ENCODE measurements at places on chromosomes 1 and 21.

DNA sequence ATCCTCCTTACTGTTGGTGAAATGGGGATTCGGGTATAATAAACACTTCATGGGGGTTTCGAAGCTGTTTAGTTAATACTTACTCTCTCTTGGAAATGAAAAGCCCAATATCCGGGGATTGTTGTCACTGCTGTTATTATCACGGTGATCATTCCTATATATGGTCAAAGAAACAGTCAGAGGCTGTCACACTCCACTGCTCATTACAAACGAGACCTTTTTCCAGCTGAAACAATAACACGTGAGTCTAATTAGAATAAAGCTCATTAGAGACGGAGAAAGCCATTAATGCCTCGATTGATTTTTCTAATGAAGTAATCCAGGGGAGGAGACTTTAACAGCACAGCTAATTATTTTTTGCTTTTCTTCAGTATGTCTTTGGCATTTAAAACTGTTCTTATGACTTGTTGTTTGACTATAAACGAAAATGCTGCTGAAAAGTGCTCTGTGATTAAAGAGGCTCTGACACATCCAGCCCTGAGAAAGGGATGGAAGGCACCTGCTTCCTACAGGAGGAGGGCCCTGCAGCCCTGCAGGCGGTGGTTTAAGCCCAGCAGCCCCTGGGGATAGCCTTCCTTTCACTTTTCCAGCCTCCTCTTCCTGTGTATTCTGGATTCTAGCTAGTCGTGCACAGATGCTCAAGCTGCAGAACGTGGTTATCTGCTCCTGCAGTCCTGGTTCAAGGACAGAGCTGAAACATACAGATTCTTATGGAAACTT is 143.6 kb downstream of the EDEM3 start:
- no peak overlapping the region for H3K4me3 ChIP-seq
- no peak for DNase-seq
- H3K27me3 ChIP-seq = no peaks in the 10 kb centered on the region

DNA sequence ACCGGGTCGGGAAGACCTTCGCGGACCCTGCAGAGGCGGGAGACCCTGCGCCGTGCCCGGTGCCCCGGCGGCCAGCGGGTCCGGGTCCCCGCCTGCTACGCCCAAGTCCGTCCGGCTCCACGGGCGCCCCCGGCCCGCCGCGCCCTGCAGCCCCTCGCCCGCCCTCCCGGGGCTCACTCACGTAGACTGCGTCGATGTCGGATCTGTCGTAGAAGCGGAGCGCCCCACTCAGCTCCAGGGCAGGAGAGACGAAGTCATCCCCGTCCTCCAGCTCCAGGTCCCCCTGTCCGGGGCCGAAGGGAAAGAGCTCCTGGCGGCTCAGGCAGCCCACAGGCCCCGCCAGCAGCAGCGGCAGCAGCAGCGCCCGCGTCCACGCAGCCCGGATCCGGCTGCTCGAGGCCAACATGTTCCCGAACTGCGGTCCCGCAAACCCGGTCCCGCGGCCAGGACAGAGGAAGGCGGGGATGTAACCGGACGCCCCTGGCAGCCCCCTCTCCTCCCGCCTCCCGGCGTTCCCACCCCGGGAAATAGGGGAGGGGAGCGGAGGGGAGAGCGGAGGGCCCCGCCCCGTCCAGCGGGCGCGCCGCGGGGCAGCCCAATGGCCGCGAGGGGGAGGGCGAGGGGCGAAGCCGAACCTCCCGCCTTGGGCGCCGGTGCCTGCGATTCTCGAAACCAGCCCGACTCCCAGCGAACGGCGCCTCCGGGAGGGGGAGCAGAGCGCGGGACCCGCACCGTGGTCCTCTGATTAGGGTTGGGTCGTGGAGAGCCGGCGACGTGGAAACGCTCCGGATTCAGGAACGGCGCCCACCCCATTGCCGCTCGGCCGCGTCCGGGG is at the start of gene NID1:
TSS of gene NID1 (minus strand) at position 417 of the 835 bp plus-strand sequence. CDS start at position 406, 11 bp downstream.
- H3K36me3 ChIP-seq = peaks cover 16% of the 10 kb centered on the region
- H3K4me3 ChIP-seq = peak within 1 kb of the TSS; percentile 83
- peaks cover 22% of the 10 kb centered on the region for H3K27me3 ChIP-seq

- H3K27me3 ChIP-seq = peaks cover 95% of the 10 kb centered on the region
- H3K4me3 ChIP-seq = no peak overlapping the region
- H3K4me1 ChIP-seq = peaks cover 9% of the 10 kb centered on the region
- H3K36me3 ChIP-seq = no peaks in the 10 kb centered on the region
- DNase-seq = no peak
- H3K27ac ChIP-seq = no peak overlapping the region
Observed at GRCh38 chr1:109468903-109469302, 2.6 kb downstream of the SYPL2 start.

DNA sequence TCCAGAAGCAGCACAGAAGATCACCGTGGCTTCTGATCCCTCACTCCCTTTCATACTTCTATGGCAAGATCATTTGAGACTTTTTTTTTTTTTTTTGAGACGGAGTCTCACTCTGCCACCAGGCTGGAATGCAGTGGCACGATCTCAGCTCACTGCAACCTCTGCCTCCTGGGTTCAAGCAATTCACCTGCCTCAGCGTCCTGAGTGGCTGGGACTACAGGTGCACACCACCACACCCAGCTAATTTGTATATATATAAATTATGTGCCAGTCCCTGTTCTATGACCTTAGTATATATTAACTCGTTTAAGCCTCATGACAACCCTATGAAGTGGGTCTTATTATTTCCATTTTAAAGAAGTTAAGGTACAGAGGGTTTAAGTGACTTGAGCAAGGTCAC is 298.5 kb downstream of the VAV3 start:
- no peaks in the 10 kb centered on the region for H3K27me3 ChIP-seq
- H3K27ac ChIP-seq = no peak overlapping the region
- no peak for DNase-seq
- H3K4me3 ChIP-seq = no peak overlapping the region

DNA sequence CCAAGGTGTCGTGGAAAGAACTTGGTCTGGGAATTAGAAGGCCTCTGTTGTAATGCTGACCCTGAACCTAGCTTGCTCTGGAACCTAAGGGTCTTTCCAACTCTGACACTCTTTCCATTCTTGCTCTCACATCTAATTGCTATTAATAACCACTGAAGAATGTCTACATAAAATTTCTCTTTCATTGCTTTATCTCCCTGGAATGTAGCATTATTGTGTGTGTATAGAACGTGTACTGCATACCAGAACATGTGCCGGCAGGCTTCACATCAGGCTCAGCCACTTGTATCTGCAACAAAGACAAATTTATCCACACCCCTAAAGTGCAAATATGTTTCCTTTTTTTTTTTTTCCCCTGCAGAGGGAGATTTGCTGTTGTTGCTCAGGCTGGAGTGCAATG is 13.9 kb upstream of the LAX1 start:
- peaks cover 9% of the 10 kb centered on the region for H3K27me3 ChIP-seq
- H3K36me3 ChIP-seq = peaks cover 9% of the 10 kb centered on the region
- DNase-seq = no peak
- H3K4me3 ChIP-seq = no peak overlapping the region

- peak overlapping the region; percentile 47 for H3K27ac ChIP-seq
- H3K4me1 ChIP-seq = no peaks in the 10 kb centered on the region
- no peaks in the 10 kb centered on the region for H3K27me3 ChIP-seq
- no peak for DNase-seq
- peaks cover 89% of the 10 kb centered on the region for H3K36me3 ChIP-seq
Observed at GRCh38 chr1:19903621-19904020, 19.8 kb downstream of the PLA2G2E start.

- H3K27me3 ChIP-seq = peaks cover 40% of the 10 kb centered on the region
- H3K4me3 ChIP-seq = no peak overlapping the region
- H3K27ac ChIP-seq = no peak overlapping the region
- no peak for DNase-seq
Observed at GRCh38 chr1:201517631-201518030, 10.7 kb upstream of the CSRP1 start.

DNA sequence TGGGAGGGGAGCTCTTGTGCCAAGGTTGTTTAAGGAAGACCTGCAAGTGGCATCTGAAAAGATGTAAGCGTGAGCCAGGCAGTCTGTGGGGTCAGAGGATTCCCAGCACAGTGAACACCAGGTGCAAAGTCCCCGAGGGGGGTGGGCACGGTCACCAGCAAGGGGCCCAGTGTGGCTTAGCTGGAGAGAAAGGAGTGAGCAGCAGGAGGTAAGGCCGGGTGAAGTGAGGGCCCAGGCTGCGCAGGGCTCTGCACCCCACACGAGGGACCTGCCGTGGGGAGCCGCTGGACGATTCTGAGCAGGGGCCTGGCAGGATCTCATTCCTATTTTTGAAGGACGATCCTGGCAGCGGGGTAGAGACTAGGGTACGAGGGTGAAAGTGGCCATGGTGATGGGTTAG is 4.1 kb downstream of the DDOST start:
- H3K4me3 ChIP-seq = no peak overlapping the region
- peaks cover 3% of the 10 kb centered on the region for H3K27me3 ChIP-seq
- no peak overlapping the region for H3K27ac ChIP-seq
- H3K4me1 ChIP-seq = peaks cover 22% of the 10 kb centered on the region
- H3K36me3 ChIP-seq = peaks cover 63% of the 10 kb centered on the region

DNA sequence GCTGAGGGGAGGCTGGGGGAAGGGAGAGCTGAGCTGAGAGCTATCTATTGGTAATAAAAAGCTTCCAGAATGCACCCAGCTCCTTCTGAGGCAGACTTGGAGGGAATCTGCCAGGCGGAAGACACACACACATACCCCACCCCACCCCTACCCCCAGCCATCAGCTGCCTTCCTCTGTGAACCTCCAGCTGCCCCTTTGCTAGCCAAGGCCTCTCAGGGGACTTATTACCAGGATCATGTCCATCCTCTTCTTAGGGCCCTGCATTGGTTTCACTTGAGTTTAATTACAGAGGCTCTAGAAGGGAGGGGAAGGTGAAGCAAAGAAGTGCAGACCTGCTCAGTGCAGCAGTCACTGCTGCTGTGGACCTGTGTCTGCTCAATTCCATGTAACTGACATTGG is 156.4 kb downstream of the OMA1 start:
- H3K4me3 ChIP-seq = no peak overlapping the region
- peaks cover 13% of the 10 kb centered on the region for H3K4me1 ChIP-seq
- H3K36me3 ChIP-seq = no peaks in the 10 kb centered on the region

- H3K27me3 ChIP-seq = no peaks in the 10 kb centered on the region
- no peak for DNase-seq
- H3K4me3 ChIP-seq = no peak overlapping the region
- no peak overlapping the region for H3K27ac ChIP-seq
- peaks cover 52% of the 10 kb centered on the region for H3K4me1 ChIP-seq
Observed at GRCh38 chr1:212958175-212958574, 7.8 kb downstream of the VASH2 start.

DNA sequence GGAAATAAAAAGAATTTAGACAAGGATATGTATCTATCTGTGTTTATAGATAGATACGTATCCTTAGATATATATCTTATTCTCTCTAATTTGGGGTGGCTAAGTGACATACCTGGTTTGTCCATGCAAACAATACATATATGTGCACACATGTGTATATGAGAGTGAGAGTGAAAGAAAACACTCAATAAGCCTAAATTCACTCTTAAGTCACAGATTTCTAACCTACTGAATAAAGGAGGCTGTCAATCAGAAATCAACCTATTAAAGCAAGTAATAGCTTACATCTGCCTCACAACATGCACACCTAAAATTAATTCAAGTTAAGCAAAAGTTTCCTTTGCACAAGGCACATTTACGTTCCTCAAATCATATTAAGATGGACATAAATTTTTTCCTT is 106.9 kb upstream of the LBR start:
- DNase-seq = no peak
- no peak overlapping the region for H3K4me3 ChIP-seq
- peaks cover 6% of the 10 kb centered on the region for H3K36me3 ChIP-seq
- no peaks in the 10 kb centered on the region for H3K27me3 ChIP-seq

GRCh38 chr1:205689479-205689878 is 9.2 kb upstream of the SLC45A3 start:
- peak; percentile 13 for DNase-seq
- H3K27ac ChIP-seq = peak overlapping the region; percentile 64
- peak overlapping the region; percentile 16 for H3K4me3 ChIP-seq
- no peaks in the 10 kb centered on the region for H3K36me3 ChIP-seq

DNA sequence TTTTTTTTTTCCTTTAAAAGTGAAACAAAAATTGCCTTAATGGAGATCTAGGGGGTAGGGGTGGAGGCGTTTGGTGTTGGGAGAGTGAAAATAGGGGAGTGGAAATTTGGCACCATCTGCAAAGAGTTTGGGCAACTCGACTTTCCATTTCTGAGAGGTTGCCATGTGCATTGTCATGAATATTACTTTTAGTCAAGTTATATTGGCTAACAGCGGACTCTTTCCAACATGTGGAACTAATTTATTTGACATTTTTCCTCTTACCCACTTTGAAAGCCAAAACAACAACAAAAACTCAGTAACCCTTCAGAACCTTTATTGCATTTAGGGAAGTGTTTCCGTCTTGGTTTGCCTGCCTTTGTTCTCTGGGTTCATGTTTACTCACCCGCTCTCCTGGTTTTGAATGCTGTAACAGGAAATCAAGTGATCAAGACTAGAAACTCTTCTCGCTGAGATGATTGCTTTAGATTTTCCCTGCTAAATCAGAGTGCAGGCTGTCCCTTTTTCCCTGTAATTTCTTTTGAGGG is 70.4 kb downstream of the CACHD1 start:
- H3K4me3 ChIP-seq = peak overlapping the region; percentile 69
- no peaks in the 10 kb centered on the region for H3K36me3 ChIP-seq
- peaks cover 85% of the 10 kb centered on the region for H3K4me1 ChIP-seq
- no peak for DNase-seq

DNA sequence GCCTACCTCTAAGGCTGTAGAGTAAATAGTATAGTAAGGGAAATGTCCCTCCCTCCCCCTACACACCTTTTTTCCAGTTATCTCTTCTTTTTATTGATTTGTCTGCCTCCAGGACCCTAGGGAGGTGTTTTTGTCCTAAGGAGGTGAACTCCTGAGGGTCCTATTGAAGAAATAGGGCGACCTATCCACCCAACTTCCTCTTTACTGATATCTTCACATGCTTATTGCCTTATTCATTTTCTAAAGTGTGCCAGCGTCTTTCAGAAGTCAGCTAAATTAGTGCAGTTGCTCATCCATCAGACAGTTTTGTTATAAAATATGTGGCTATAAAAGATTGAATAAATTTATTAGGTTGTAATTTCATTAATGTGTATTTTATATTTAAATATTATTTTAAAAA is 5.9 kb downstream of the BACH1 start:
- DNase-seq = no peak
- peaks cover 61% of the 10 kb centered on the region for H3K4me1 ChIP-seq
- H3K4me3 ChIP-seq = no peak overlapping the region
- H3K27me3 ChIP-seq = no peaks in the 10 kb centered on the region
- H3K27ac ChIP-seq = no peak overlapping the region
- peaks cover 35% of the 10 kb centered on the region for H3K36me3 ChIP-seq

- peaks cover 1% of the 10 kb centered on the region for H3K4me1 ChIP-seq
- H3K27me3 ChIP-seq = no peaks in the 10 kb centered on the region
- H3K36me3 ChIP-seq = no peaks in the 10 kb centered on the region
- DNase-seq = no peak
- H3K27ac ChIP-seq = no peak overlapping the region
Observed at GRCh38 chr21:19603011-19603593, 1199.5 kb upstream of the TMPRSS15 start.
